ENCODE measurements at places on chromosomes 3 and 15.

GRCh38 chr3:157541506-157542236, 38.5 kb upstream of the VEPH1 start:
- no peak for DNase-seq

DNA sequence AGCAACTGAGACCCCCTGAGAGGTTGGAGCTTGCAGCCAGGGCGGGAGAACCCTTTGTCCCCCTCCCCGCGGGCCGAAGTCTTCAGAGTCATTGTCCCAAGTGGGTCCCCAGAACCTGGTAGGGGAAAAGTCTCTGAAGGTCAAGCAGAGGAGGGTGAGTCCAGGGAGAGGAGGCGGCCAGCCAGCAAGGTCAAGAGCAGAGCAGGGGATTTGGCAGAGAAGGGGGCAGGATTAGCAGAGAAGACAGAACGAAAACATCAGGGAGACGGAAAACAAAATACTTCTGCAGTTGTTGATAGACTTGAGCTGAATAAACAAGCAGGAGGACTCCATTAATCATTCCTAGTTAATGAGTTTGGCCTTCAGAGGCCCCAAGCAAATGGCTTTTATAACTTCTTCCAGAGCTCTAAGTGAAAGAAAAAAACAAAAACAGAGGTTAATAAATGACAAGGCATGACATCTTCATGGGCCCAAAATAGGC, 66.7 kb downstream of the GRIP2 start:
- no peak for DNase-seq

GRCh38 chr3:187708696-187709095, 6.3 kb upstream of the RTP2 start:
- DNase-seq: no peak

GRCh38 chr15:52615302-52615701, 46.5 kb upstream of the ARPP19 start:
- DNase-seq: no peak

GRCh38 chr3:187913617-187914033, 168.4 kb upstream of the BCL6 start:
- DNase-seq: peak; percentile 25

DNA sequence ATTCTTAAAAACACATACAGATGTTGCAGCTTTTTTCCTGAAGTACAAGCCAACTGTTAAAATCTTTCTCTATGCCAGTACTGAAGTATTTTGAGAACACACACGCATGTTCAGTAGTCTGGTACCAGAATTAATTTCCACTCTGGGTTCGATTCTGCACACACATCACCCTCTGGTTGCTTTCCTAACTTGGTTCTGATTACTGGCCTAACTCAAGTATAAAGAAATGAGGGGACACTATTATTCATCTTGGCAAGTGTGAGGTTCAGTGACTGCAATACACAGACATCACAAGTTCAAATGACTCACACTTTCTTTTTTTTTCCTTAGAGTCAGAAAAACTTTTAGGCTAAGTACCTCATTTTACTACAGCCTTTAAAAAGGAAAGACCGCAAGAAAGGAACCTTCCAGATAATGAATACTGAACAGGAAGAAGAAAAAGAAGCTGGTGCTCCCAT, 37.4 kb upstream of the LDHAL6B start:
- no peak for DNase-seq

GRCh38 chr3:31621314-31621713, 88.6 kb downstream of the STT3B start:
- DNase-seq: no peak

DNA sequence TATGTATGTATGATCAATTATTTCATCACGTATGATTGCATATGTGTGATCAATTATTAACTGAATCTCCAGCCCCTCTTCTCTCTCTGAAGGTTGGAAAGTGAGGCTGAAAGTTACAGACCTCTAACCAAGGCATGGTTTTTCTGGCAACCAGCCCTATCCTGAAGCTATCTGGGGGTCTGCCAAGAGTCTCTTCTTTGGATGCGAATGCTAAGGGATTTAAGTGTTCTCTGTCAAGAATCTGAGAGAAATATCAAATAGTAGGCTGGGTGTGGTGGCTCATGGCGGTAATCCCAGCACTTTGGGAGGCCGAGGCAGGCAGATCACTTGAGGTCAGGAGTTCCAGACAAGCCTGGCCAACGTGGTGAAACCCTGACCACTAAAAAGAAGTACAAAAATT, 8.1 kb downstream of the NKTR start:
- no peak for DNase-seq

DNA sequence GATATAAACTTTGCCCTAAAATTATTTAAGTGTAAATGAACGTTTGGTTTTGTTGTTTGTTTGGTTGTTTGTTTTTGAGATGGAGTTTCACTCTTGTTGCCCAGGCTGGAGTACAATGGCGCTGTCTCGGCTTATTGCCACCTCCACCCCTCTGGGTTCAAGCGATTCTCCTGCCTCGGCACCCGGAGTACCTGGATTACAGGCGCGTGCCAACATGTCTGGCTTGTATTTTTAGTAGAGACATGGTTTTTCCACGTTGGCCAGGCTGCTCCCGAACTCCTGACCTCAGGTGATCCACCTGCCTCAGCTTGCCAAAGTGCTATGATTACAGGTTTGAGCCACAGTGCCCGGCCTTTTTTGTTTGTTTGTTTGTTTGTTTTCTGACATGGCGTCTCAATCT, 87.9 kb upstream of the CHD2 start:
- DNase-seq: no peak

- no peak for DNase-seq
Observed at GRCh38 chr3:182261041-182261440, 532.3 kb upstream of the ATP11B start.

- DNase-seq: no peak
Observed at GRCh38 chr3:36210840-36211651, 169.3 kb upstream of the STAC start.

DNA sequence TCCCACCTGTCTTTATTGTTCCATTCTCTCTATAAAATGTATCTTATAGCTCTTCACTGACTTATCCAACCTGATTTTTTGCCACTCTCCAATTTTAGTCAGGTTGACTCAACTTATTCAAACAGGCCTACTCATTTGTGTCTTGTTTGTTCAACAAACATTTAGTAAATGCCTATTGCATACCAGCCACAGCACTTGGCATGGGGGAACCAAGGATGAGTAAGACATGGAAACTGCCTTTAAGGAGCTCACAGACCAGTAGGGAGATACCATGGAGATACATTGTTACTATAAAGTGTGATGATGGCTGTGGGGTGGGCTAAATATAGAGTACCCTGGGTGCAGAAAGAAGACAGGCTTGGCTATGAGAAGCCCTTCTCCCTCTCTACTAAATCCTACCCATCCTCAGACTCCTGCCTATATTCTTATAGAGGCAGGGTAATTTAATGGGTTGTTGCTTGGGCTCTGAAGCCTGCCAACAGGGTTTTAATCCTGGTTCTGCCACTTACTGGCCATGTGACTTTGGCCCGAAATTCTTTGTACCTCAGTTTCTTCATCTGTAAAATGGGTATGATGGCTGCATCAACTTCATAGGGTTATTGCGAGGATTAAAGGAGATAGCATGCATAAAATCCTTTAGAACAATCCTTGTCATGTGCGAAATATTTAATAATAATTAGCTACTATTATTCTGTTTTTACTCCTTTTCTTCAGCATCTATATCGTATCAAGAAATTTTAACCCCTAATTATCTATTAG, 348.5 kb upstream of the UMPS start:
- no peak for DNase-seq

DNA sequence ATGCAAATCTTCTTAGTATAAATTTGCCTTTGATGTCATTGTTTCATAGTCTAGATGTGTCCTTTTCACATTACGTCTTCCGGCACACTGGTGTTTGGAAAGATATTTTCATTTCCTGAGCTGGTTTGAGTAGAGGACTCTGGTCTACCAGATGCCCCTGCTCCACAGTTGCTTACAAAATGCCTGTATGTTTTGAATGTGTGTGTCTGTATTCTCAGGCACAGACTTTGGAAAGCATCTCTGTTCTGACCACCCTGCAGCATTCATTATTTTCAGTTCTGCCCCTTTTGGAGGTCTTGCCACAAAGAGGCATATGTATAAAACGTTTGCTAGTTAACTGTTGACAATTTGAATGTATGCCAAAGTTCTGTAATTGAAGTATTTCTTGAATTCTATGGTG, 236.0 kb upstream of the GOLIM4 start:
- no peak for DNase-seq

DNA sequence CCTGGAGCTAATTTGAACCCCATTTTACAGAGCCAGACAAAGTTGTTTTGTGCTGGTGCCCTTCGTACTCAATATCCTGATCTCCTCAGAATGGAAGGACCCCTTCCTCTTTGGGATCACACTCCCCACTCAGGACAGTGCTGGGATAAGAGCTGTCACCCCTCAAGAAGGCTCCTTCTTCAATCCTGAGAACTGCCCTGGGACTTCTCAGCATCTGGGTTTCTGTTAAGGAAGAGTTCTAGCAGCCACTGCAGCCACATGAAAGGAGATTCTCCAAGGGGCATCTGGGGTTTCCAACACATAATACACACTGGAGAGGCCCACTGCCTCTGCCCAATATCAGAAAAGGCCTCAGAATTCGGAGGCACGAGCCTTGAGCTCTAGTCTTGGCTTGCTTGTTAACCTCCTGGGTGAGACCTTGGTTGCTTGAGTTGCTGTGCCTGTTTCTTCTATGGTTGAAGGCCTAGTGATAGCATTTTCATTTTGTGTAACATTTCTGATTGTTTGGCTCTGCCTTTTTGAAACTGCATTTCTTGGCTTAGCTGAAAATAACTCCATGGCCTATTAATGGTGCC, 78.8 kb upstream of the NMNAT3 start:
- DNase-seq: no peak

GRCh38 chr15:75327005-75327404, 8.9 kb upstream of the COMMD4 start:
- DNase-seq: no peak

- DNase-seq: no peak
Observed at GRCh38 chr15:69154684-69155083, 5.8 kb upstream of the GLCE start.

GRCh38 chr3:176814285-176814684, 383.0 kb downstream of the TBL1XR1 start:
- DNase-seq: no peak

DNA sequence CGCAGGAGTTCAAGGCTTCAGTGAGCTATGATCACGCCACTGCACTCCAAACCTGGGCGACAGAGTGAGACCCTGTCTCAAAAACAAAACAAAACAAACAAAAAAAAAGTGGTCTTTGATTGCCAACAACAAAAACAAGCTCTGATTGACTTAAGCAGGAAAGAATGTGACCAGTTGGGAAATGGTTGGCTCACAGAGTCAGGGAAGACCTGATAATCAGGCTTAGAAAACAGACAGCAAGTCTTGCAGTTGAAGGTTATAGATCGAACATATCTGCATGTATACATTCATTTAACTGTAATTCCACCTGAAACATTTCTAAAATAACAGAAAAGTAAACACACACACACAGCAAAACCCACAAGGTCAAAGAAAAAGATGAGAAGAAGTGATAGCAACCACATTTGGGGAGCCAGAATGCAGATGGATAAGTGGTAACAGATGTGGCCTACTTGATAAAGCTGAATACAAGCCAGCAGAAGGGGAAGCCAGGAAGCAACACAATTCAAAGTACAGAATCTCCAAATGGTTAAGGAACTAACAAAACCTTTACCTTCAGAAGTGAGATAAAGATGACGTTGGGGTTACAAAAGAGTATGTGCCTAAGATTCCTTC, 699.9 kb upstream of the ZNF385D start:
- DNase-seq: no peak

Data from NCI-H1436 (cell line).